ENCODE measurements at places on chromosomes 3 and 15. TPM values are rescaled to one million over a fixed set of nuclear protein-coding genes. Genes with fewer than 3 reads are reported as not detected.

DNA sequence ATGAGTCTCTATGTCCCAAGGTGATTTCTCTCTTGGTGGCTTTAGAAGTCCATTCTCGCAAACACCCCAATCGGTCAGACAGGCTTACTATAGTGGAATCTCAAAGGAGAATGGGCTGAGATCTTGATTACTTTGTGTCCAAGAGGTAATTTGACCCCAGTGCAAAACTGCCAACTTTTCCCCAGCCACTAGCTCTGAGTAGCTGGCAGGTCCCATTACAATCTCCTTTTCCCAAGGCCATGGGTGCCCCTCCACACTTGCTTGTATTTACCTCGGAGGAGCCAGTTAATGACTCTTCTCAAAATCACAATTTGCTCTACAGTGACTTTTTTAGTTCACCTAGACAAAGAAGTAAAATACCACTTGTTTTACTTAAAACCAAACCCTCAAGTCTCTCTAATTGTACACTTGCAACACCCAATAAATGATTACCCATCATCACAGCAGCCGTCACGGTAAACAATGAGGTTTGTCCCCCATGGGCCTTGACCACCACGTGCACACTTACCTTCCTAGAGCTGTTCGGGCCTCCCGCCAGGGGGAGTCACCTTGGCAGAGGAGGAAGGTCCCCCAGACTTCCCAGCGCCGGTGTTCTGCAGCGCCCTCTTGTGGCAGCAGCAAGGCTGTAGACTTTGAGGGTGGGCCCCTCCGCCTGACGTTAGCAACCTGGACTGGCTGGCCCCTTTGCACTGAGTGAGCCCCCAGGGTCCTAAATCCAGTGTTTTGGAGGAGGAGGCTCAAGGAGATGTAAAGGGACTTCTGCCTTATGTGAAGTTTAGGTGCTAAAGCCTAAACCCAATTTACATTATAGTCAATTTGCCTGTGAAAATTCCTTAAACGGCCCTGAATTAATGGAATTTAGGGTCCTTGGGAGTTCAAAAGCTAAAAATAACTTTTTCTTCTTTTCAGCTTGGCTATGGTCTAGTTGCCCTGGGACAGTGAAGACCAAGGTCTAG lies 18.7 kb upstream of the HDAC11 start:
- no peak for DNase-seq

DNA sequence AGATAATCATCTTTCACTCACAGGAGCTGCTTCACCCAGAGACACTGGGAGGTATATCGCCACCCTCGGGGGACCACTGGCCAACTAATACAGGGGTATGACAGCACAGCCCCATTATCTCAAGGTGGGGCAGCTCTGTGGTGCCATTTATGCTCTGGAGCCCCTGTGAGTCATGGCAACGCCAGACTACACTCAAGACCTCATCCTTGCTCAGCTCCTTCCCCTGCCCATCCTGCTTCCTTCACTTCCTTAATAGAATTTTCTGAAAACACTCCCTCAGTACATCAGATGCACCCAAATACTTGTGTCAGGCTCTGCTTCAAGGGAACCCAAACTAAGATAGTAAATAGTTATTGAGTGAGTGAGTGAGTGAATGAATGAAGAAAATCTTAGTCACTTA lies 45.7 kb downstream of the TRIM42 start:
- DNase-seq: no peak

SLC9C1 gene
- total RNA-seq: 0.13 TPM

DNA sequence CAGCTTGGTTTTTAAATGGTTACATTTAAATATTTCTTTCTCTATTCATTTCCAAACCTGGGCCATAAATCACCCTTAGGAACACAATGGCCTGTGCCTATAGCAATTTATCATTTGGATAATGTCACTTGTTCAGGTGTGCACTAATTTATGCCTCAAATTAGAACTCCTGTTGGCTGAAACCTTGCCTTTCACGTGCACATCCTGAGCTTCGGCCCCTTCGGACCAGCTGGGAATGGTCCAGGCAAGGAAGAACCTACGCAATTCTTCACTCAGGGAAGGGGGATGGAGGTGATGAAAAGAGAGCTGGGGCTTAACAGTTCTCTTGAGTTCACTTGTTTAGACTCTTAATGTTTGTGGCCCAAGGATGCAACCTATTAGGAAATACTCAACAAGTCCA lies 324.1 kb upstream of the ICE2 start:
- DNase-seq: no peak

- DNase-seq: no peak
Observed at GRCh38 chr15:91855684-91856489, 2.4 kb downstream of the SLCO3A1 start.

DNA sequence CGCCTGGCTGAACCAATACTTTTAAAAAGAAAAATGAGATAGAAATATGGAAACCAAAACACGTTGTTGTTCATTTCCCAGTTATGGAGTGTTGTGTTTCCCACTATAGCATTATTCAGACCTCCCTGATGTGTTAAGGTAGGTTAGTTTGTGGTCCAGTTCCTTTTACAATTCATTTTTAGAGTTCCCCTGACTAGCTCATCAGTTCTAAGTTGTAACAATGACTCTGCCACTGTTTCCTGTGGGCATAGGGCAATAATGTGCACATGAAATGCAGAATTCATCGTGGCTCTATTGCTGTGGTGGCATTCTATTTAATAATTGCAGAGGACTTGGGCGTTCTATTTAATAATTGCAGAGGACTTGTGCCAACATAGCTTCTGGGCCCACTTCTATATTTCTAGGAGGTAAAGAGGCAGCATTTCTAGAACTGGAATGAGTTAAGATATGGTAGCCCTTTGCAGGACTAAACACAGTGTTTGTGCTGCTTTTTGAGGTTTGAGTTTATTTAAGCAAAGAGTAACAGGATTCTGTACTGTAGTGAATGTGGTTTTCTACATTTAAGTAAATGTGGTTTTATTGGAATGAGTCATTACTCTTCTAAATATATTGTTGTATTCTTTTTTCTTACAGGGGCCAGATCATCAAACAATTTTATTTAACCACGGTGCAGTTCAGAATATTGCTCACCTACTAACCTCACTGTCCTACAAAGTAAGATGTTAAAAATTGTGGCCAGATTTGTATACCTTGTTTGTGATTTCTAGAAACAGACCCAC lies 47.5 kb downstream of the ARMC8 start:
- no peak for DNase-seq

- DNase-seq: no peak
Observed at GRCh38 chr3:173750095-173750494, 352.6 kb downstream of the NLGN1 start.

DNA sequence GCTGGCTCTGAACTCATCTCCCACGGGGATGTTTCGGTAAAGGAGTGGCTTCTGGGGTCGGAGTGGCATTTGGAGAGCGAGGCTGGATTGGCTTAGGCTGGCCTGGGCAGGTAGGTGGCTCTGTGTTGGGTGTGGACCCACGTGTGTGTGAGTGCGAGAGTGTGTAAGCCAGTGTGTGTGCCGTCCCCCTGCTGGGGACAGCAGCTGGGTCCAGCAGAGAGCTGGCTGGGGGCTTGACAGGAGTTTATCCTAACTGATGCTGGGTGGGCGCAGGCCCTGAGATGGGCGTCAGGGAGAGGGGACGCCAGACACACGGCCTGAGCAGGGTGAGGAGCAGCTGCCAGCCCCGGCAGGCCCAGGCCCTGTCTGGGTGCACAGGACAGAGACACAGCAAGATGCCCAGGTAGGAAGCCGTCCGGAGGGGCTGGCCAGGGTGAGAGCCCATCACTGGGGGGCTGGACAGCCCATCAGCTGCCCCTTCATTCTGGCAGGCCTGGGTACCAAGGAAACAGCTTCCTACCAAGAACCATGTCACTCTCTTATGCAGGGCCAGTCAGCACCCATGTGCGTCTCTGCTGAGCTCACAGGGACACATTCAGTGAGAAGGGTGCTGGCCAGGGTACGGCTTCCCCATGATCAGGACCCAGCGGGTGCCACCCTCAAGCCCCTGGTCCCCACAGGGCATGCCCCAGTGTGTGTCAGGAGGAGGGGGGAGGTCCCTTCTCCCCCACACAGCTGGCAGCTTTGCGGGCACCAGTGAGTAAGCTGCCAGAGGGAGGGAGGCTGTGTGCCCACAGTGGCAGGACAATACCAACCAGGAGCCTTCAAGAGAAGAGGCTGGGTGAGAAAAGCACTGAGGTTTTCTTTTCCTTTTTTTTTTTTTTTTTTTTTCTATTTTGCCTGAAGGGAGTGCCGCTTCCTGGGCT lies 1.1 kb downstream of the PAK6 start:
- DNase-seq: no peak
